GM04503 (cell line): ENCODE measurements at places on chromosomes 12 and 14.
A peak's percentile ranks its signal among the peaks of the same experiment; 100 is the strongest.

- DNase-seq, result no peak
Observed at GRCh38 chr14:37142835-37143401, 29.5 kb downstream of the SLC25A21 start.

- no peak for DNase-seq
Observed at GRCh38 chr12:129615001-129615400, 288.8 kb downstream of the TMEM132D start.

DNA sequence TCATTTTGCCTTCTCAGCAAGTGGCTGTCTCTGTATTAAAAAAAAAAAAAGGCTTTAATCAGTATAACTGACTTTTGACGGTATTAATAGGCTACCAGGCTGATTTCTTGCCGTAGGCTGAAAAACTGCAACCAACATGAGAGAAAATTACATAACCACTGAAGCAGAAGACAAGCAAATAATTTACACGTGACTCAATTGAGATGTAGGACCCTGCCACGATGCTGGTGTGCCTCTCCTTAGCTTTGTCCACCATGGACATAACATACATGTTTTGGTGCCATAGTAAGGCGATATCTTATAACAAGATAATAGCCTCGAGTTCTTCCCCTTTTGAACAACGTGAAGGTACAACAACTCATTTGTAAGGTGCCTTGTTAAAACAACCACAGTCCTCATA, 88.7 kb upstream of the GRIP1 start:
- no peak for DNase-seq

- DNase-seq, result peak; percentile 12
Observed at GRCh38 chr14:74035556-74035955, 16.4 kb downstream of the BBOF1 start.

GRCh38 chr12:104750061-104750460, 208.0 kb downstream of the SLC41A2 start:
- no peak for DNase-seq

DNA sequence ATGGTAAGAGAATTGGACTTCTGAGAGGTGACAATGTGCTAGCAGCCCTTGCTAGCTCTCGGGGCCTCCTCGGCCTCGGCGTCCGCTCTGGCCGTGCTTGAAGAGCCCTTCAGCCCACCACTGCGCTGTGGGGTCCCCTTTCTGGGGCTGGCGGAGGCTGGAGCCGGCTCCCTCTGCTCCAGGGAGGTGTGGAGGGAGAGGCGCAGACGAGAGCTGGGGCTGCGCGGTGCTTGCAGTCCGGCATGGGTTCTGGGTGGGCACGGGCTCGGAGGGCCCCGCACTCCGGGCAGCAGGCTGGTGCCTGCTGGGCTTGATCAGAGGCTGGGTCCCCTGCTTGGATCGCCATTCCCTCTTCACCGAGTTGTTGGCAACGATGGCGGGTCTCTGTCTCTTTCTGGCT, 226.4 kb upstream of the AMIGO2 start:
- DNase-seq, result no peak

DNA sequence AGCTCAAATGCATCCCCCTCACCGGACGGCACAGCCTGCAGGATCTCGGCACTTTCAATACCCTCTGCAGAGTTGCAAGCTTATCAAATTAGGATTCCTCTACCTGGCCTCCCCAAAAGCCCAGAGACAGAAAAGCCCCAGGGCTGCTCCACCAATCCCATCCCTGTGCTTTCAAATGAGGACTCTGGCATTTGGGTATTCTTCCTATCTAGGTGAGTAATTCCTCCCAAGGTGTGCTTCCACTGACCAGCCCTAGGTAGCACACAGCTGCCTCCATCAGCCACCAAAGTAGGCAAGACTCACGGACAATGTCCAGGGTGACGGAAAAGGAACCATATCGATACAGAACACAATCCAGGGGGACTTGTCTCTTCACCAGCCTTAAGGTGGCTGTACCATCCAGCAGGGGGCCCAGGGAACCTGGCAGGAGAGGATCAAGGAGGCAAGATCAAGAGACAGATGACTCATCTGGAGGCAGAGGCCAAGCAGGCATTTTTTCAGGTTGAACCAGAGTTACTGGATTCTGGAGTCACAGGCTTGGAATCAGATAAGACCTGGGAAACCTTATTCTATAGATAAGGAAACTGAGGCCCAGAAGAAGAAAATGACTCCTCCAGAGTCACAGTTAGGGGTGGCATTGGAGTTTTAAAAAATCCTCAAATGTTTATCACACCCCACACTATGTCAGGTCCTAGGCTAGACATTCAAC, 9.9 kb downstream of the PMEL start:
- DNase-seq, result no peak

GRCh38 chr12:105748806-105749600, 389.8 kb downstream of the NUAK1 start:
- no peak for DNase-seq
